IMR-90 (cell line): ENCODE measurements at places on chromosomes 1 and 21. TPM values are rescaled to one million over a fixed set of nuclear protein-coding genes. Genes with fewer than 3 reads are reported as not detected.

Gene FALEC
- not detected in 2 replicates for total RNA-seq

Gene KRTAP13-2
- total RNA-seq = not detected in 2 replicates

Gene SMG5
- 33.9 and 37.3 TPM in 2 replicates for total RNA-seq

Gene COL6A2
- 208 and 222 TPM in 2 replicates for total RNA-seq

Gene KMO
- not detected in 2 replicates for total RNA-seq

Gene SLC37A1
- total RNA-seq = 0.36 and 0.56 TPM in 2 replicates

DNA sequence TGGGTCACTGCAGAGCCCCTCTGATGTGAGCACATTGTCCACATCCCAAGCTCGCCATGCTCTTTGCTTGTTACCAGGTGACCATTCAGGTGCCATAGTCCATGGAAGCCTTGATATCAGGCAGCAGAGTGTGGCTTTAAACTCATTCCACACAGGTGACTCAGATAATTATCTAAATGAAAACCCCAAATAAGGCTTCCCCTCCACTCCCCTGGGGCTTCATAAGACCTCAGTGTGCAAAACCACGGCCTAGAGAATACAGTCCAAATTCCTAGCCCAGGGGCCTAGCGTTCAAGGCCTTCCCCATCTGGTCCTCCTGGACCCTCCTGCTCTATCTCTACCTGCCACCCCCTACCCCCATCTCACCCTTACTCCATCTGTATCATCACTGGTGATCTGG is 97.1 kb downstream of the ARHGEF10L start:
- peak; percentile 40 for DNase-seq

DNA sequence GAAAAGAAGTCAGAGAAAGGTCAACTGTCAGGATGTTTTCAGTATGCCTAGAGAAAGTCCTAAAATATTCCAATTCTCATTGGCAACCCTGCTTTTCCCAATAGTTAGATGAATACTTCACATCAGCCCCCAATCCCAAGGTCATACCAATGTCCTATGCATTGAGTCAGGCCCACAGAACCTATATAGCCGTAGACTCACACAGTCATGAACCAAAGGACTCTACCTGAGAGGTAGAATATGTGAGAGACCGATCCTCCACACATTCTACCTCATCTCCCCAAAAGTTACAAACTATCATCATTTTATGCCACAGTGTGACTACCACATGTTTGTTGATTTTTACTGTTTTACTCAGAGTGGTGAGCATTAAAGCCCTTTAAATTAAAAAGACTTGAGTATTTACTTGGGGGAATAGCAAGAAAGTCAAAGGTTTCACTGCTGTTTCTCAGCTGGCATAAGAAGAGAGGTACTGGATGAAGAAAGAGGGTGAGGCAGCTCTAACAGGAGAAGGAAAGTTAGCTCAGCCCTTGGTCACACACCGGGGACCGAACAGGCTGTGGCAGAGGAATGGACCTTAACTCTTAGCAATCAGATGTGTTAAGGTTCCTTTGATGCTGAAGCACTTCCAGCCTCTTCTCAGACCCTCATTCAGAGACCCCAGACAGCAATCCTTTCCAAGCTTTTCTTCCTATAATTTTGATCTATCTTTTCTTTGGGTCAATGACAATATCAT is 937 bp downstream of the CD48 start:
- DNase-seq = no peak

GRCh38 chr21:27639286-27639685 is 672.4 kb upstream of the ADAMTS5 start:
- DNase-seq = no peak

- no peak for DNase-seq
Observed at GRCh38 chr1:205783433-205783795, 8.1 kb upstream of the RAB29 start.

DNA sequence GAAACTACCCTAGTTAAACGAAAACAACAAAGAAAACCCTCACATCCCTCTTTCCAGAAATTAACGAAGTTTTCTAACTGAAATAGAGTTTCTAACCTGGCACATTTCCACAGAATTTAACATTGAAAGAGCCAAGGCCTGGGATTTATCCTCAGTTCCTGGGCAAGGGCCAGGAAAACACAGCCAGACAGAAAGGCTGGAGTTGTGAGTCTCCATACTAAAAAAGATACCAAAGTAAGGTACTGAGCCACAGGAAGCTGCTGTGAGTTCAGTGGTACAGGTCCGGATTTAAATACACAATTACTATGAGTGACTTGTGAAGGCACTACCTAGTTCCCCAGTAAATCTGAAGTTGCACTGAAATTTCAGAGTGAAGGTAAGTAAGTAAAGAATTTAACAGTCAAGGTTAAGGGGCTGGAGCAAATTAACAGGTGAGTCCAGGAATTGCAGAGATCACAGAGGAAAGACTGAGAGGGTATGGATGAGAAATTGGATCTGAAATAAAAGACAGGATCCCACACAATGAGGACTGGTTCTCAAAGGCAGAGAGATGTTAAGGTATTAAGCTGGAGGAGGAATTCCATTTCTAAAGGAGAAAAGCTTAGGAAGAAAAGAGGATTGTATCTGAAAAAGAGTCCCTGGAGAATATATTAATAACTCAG is 905 bp downstream of the LIX1L start:
- DNase-seq = peak; percentile 38

GRCh38 chr1:87760654-87761053 is 432.0 kb downstream of the LMO4 start:
- no peak for DNase-seq

GRCh38 chr21:42475526-42476387 is 20.3 kb downstream of the RSPH1 start:
- DNase-seq = no peak

DNA sequence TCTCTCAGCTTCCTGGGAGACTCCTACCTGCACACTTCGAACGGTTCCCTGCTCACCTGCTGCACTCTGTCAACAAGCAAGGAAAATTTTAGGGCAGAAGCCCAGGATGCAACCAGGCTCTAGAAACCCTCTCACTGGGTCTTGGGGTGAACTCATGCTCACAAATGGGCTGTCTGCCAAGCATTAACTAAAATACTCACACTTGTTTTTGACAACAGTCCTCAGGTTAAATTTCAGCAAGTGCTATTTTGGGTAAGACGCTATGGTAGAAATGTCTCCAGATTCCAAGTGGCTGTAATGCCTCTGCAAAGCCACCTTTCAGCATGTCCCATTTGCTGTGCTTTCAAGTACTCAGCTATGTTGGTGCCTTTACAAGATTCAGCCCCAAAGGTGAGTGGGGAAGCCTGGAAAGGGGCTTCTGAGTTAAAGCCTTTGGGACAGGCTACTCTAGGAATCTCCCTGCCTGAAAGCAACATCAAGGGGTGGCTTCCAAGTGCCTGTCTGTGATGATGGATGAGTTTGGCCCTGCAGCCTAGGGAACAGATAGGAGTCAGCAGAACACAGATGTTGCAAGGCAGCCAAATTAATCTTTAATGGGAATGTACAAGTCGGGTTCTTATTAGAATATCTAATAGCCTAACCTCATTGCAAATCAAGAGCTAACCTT is 211.9 kb upstream of the SPAG17 start:
- no peak for DNase-seq

DNA sequence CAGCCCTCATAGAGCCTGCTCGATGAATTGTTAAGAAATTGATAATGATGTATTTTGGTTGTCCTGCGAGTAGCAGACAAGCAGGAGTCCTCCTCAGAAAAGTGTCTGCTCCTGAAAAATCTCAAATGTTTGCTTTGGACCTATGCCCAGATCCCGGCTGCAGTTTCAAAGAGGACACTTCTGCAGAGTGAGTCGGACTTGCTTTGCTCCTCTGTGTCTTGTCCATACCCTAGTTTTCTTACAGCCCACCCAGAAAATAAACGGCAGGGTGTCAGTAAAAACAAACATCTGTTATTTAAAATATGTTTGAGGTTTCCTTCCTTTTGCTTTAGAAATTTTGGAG is 2.8 kb downstream of the S100A10 start:
- peak; percentile 79 for DNase-seq

DNA sequence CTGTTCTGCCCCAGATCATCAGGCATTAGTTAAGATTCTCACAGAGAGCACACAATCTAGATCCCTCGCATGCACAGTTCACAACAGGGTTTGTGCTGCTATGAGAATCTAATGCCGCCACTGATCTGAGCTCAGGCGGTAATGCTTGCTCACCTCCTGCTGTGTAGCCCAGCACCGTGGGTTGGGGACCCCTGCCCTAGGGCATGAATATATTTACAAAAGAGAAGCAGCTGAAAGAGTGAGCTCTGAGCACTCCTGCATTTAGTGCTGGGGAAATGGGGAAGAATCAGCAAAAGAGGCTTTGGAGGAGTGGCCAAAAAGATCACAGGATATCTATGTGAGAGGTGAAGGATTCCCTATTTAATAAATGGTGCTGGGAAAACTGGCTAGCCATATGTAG is 5.6 kb downstream of the CFAP57 start:
- DNase-seq = no peak

DNA sequence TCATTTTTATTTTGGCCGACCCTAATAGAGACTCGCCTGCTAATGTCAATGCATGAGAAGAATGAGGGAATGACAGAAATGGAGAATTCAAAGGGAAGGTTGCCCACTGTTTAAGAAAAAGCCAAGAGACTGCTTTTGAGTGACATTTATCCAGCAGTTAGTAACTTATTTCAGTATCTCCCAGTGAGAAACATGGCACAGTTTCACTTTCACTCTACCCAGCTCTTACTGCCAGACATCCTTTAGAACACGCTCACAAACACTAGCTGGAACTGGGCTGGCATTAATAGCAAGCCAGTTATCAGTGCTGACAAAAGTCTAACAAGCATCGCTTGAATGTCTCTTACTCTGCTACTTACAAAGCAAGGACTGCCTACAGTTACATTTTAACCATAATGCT is 8.5 kb downstream of the GGPS1 start:
- DNase-seq = peak; percentile 39

- DNase-seq = no peak
Observed at GRCh38 chr21:39041816-39042215, 141.4 kb downstream of the PSMG1 start.
